Breast epithelium (tissue), 4 donors: ENCODE measurements at places on chromosomes 4 and X. TPM values are rescaled to one million over a fixed set of nuclear protein-coding genes. Genes with fewer than 3 reads are reported as not detected.

GRCh38 chr4:111266937-111267336, 644.1 kb upstream of the PITX2 start:
- DNase-seq = no peak

- DNase-seq = no peak
Measured at GRCh38 chr4:11158971-11159370, 269.7 kb downstream of the HS3ST1 start.

AREG gene
- total RNA-seq = 3.4 TPM

FAM9B gene
- not detected for total RNA-seq

DNA sequence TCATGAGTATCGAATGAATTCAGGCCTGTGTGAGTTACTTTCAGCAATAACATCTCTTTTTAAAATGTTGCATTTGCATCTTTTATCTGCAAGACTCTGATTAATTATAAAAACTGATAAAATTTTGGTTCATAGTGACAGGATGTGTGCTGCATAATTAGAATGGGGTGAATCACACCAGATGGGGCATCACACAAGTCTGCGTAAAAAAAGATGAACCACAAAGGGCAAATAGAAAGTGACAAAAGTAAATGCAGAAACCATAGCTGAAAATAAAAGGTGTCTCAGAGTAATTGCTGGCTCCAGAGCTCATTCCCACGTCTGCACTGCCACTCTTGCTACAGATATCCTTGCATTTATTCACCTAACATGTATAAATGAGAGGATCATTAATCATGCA, 131.1 kb downstream of the HS3ST1 start:
- DNase-seq = no peak

VCX3A gene
- total RNA-seq = not detected

DNA sequence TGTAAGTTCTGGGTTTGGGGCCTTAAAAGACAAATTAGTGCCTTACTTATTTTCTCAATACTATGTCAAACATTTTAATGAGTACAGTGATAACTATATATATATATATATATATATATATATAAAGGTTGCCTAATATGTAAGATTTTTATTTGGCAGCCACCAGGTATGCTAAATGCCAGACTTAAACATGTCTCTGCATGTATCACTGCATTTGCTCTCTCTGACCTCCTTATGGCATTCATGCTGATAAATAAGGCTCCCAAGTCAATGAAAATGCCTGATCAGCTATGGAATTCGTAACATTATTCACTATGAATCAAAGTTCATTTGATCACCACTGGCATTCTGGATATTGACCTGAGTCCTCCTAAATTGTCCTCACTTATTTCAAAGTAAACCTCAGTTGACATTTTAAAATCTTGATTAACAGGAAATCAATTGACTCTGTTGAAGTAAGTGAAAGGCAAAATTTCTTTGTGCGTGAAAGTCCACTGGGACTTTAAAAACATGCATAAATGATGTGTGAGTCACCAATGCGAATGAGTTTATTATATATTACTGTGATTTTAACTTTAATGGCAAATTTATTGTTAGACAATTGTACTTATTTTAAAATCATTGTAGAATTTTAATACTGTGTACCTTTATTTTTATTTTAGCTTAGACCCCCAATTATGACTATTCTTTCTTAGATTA, 29.2 kb upstream of the AREG start:
- no peak for DNase-seq

AMMECR1 gene
- total RNA-seq = 4.3 TPM
